ENCODE measurements at places on chromosomes 2 and 18. TPM values are rescaled to one million over a fixed set of nuclear protein-coding genes. Genes with fewer than 3 reads are reported as not detected.
A peak's percentile ranks its signal among the peaks of the same experiment; 100 is the strongest.

DNA sequence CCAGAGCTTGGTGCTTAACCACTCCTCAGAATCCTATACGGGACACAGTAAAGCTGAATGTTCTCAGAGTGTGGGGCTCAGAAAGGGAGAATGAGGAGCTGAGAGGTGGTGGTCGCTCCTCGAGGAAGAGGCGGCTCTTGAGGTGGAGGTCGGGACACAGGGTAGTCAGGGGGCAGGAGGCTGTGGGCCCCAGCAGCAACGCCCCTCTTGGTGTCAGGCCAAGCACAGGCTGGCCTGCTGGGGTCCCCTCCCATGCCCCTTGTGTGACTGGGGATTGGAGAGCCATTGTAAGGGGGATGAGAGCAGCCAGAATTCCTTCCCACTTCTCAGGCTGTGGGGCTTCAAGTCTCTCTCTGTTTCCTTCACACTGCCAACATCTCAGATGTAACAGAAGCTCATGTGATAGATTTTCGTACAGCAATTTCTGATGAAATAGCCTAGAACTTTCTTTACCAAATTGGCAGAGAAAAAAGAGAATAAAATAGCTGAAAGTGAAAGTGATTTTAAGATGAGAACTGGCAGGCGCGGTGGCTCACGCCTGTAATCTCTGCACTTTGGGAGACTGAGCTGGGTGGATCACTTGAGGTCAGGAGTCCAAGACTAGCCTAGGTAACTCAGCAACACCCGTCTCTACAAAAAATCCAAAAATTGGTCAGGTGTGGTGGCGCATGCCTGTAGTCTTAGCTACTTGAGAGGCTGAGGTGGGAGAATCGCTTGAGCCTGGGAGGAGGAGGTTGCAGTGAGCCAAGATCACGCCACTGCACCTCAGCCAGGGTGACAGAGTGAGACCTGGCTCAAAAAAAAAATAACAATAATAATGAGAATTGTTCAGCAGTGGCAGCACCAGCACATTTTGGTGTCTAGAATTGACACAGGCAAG, 61.1 kb upstream of the RPL31 start:
- DNase-seq = no peak

GRCh38 chr2:5385596-5385995, 306.6 kb upstream of the SOX11 start:
- DNase-seq = no peak

GRCh38 chr2:206160125-206160806, 571 bp downstream of the EEF1B2 start:
- DNase-seq = no peak

GRCh38 chr2:107824451-107825205, 2.1 kb upstream of the RGPD4 start:
- DNase-seq = no peak

DNA sequence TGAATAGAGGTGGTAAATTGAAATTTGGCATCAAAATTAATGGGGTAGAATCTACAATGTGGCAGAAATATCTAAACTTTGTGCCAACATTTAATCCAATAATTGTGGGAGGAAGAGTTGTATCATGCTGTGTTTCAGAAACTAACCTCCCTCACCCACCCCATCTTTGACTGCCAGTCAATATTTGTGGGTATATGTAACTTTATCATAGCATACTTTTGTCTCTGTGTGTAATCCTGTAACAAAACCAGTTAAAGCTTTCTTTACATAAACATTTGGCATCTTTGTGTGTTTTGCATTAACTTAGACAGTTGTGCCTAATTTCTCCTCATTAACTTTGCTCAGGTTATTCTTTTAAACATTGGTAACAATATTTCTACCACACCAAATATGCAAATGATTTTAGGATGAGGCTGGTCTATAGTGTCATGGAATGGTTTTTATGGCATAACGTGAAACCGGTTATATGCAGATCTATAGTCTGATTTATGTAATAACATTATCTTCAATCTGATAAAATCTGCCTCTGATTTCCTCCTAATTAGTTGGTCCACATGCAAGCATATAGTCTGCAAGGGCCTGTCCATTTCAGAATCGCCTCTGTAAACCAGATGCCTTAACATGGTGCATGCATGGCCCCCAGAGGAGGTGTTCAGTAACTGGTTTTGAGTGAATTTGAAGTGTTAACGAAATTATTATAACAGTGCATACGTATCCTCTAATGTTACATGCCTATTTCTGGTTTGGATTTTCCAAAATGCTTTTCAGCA, 84.3 kb downstream of the ACSL3 start:
- DNase-seq = no peak

GRCh38 chr2:148656516-148656915, 12.0 kb downstream of the EPC2 start:
- no peak for DNase-seq

GRCh38 chr18:44580159-44580558, 100.5 kb upstream of the SETBP1 start:
- no peak for DNase-seq

- no peak for DNase-seq
These were observed 93.9 kb downstream of the FARSB start for GRCh38 chr2:222561817-222562645.

DNA sequence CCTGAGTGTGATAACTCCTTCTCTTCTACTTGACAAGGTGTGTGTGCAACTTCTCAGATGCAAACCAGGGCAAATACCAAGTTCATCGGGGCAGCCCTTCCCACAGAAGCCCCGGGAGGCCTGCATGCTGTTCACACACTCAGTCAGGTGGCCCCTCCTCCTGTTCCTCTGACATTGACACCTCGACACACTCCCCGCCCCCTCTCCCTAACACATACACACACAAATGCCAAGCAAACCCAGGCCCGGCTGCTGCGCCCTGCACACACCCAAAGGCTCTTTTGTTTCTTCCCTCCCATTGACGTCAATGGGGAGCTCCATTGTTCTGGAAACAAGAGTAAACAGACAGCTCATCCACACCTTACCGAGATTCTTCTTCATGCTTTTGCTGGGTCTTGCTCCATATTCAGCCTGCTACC, 1.7 kb upstream of the PER2 start:
- DNase-seq = peak; percentile 80

- DNase-seq = no peak
These were observed 190.3 kb downstream of the RBM43 start for GRCh38 chr2:151071382-151071781.

DNA sequence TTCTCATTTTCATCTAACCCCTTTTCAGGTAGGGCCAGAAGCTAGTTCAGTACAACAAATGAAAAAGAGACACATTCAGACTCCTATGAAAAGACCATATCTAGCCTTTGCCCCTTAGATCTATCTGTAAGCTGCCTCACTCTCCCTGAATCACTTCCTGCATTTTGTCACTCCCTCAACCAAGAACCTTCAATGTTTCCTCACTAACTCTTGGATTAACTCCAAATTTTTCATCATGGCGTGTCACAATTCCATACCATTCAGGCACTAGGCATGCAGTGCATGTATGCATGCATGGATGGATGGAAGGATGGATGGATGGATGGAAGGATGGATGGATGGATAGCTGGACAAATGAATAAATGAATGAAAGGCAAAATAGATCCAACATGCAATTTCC, 356.9 kb downstream of the TNS1 start:
- DNase-seq = no peak

- DNase-seq = no peak
These were observed 122.2 kb downstream of the NCOA1 start for GRCh38 chr2:24613154-24613814.

GRCh38 chr2:194327196-194327888, 1329.7 kb upstream of the SLC39A10 start:
- DNase-seq = no peak

GRCh38 chr2:121529439-121530211, 1.1 kb upstream of the RNU4ATAC start:
- peak; percentile 64 for DNase-seq

DNA sequence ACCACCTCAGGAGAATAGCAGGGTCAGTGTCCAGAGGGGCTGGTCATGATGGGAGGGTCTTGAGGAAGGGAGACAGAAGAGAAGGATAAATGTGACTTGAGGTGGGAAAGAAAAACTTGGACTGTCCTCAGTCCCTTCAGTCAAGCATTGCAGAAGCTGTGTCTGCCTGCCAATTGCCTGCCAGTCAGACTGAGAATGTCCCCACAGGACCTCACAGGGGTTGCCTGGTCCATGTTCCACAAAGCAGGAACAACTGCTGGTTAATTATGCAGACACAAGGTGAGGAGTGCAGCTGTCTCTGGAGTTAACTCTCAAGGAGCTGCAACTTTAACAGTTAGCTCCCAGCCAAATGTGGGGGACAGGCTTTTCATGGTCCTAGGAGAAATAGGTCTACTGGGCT, 75.7 kb downstream of the TRIM43 start:
- DNase-seq = no peak

DNA sequence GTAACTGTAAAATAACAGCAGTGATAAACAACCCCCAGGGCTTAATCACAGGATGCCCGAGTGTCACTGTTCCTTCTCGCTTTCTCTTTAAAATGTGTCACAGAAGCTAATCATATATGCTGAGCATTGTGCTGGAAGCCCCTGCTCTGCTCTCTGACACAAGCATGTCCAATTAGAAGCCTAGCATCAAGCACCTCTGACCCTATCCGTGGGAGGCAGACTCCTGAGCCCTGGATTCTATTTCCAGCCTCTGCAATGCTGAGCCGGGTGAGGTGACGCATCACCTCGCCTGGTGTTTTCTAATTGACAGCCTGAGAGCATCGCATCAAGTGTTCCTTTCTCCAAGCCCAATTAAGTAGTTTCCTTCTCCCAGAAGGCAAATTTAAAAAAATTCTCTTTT, 19.7 kb upstream of the SCG2 start:
- DNase-seq = no peak

DNA sequence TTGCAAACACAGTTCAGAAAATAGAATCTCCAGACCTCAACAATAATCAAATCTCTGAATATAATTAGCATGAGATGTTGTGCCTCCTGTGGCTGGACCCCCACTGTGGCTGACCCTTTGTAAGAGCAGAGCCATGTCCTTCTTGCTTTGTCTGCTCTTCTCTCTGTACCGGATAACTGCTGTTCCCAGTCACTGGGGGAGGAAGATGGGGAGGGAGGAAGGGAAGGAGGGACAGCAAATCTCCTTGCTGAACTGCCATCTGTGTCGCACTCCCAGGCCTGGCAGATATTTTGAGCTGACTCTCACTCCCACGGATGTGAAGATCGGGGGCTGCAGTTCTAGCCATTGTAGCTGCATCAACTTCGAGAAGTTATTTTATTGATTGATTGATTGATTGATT, 319.0 kb upstream of the CXCR4 start:
- no peak for DNase-seq

- DNase-seq = no peak
These were observed 38.0 kb downstream of the SIGLEC15 start for GRCh38 chr18:45863469-45863868.

DNA sequence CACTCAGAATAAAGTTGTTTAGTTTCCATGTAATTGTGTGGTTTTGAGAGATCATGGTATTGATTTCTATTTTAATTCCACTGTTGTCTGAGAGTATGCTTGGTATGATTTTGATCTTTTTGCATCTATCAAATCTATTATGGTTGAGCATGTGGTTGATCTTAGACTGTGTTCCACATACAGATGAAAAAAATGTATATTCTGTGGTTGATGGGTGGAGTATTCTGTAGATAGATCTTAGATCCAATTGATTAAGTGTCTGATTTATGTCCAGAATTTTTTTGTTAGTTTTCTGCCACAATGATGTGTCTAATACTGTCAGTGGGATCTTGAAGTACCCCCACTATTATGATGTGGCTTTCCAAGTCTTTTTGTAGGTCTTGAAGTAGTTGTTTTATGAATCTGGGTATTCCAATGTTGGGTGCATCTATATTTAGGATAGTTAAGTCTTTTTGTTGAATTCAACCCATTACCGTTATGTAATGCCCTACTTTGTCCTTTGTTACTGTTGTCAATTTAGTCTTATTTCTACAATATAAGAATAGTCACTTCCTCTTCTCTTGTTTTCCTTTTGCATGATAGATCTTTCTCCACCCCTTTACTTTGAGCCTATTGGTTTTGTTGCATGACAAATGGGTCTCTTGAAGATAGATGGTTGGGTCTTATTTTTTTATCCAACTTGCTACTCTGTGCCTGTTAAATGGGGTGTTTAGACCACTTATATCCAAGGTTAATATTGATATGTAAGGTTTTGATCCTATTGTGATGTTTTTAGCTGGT, 101.8 kb downstream of the TRABD2A start:
- DNase-seq = no peak

- DNase-seq = no peak
These were observed 54.8 kb downstream of the HPCAL1 start for GRCh38 chr2:10357193-10358169.

- DNase-seq = no peak
These were observed 15.5 kb upstream of the CD226 start for GRCh38 chr18:69963196-69963595.

DNA sequence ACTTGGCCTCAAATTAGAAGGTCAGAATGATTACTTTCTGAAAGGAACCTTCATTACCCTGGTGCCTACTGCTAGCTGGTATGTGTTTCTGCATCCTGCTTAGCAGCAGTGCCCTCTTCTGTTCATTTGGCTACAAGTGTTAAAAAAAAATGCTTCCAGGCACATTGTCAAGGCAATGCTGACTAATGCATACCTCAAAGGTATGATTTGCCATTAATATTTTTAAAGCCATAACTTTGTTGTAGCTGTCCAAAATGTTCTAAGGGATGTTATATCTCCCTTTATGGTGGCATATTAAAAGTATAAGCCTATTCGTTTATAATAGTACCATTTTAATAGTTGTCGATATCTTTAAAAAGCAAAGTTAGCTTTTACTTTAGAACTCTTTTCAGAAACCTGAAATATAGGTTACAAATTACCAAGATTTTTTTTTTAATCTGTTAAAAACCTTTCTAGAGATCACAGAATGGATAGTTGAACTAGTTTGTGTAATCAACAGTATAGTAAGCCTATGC, 52.0 kb upstream of the FAM171B start:
- DNase-seq = no peak

GRCh38 chr2:106098081-106098480, 96.0 kb downstream of the UXS1 start:
- no peak for DNase-seq

- no peak for DNase-seq
These were observed 12.5 kb downstream of the C1D start for GRCh38 chr2:68050353-68050752.

GRCh38 chr18:56461151-56461550, 177.2 kb downstream of the TXNL1 start:
- no peak for DNase-seq

GRCh38 chr2:31563273-31563839, 17.4 kb downstream of the SRD5A2 start:
- no peak for DNase-seq

- DNase-seq = peak; percentile 76
These were observed 3.4 kb upstream of the TET3 start for GRCh38 chr2:73981081-73982001.

ERBB4 gene
- 25.3 TPM for total RNA-seq

TUBA4B gene
- total RNA-seq = 3.5 TPM

NABP1 gene
- 48.6 TPM for total RNA-seq

TRABD2A gene
- 5.4 TPM for total RNA-seq

STRADB gene
- total RNA-seq = 24.5 TPM

FKBP1B gene
- 16.4 TPM for total RNA-seq

CCDC74B gene
- total RNA-seq = 7.2 TPM

CAPN14 gene
- 0.15 TPM for total RNA-seq

CLIP4 gene
- 64.6 TPM for total RNA-seq

GDF7 gene
- 0.62 TPM for total RNA-seq

SERPINB7 gene
- not detected for total RNA-seq

FEV gene
- not detected for total RNA-seq
